NCI-H187 treated with DMSO at 0.1 percent for 48 hours (cell line): ENCODE measurements at places on chromosomes 11 and 22.

GRCh38 chr11:59678118-59678812 is 9.4 kb upstream of the PATL1 start:
- no peak for DNase-seq

GRCh38 chr11:17013548-17014320 is 480 bp downstream of the PLEKHA7 start:
- DNase-seq = no peak

DNA sequence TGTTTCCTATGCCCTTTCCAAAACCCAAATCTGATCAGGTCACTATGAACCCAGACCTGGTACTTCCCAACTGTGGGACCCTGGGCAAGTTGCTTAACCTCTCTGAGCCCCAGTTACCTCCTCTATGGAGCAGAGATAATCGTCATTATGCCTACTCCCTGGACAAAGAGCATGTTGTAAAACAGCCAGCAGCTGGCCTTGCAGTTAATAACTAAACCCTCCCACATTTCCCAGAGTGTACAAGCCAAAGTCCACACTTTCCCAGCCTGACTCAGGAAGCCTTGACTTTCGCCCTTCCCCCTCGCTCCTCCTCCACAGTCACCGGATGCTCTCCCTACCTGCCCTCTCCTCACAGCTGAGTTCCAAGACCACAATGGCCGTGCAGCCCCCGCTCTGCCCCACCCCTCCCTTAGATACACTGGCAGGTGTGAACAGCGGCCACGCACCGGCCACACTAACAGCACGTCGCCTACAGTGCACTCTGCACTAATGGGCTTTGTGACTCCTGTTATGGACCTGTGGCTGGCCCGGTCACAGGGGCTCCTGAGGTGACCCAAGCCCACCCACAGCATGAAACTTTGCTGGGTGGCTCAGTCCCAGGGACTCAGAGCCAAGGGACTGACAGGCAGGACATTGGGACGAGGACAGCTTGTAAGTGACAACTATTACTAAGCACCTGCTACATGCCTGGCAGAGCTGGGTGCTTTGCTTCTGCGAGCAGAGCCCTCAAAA is 15.6 kb upstream of the MFNG start:
- no peak for DNase-seq

- no peak for DNase-seq
These were observed 79.4 kb upstream of the ARHGAP20 start for GRCh38 chr11:110791621-110792020.

DNA sequence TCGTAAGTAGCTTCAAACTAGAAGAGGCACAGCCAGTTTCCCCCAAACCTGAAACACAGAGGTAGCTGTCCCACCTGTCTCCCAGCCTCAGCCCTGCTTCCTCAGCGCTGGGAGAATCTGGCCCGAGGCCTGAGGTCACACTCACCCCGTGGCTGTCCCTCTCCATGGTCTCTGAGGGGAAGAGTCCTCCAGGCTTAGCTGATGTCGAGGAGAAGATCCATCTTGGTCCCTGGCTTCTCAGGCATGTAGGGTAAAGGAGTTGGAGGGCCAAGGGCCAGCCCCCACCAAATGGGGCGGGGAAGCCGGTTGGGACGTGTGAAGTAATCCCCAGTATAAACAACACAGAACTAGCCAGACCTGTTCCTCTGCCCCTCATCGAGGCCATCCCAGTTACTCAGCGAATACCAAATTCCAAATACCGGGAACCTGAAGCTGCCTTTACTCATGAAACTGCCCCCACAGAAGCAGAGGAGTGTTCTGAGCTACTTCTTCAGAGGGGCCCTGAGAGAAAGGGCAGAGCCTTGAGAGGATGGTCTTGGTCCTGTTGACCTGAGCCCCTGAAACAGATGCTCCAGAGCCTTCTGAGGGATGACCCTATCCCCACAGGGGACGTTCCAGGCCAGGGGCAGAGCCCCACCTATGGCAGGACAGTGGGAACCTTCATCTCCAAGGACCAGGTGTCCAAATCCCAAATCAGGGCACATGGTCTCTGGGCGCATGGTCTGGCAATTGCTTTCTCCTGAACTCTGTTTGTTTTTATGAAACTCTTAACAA is at the start of gene TMPRSS13:
TMPRSS13 (minus strand) TSS at position 261 of the 774 bp plus-strand sequence; CDS start at position 166, 95 bp downstream.
- DNase-seq = no peak

DNA sequence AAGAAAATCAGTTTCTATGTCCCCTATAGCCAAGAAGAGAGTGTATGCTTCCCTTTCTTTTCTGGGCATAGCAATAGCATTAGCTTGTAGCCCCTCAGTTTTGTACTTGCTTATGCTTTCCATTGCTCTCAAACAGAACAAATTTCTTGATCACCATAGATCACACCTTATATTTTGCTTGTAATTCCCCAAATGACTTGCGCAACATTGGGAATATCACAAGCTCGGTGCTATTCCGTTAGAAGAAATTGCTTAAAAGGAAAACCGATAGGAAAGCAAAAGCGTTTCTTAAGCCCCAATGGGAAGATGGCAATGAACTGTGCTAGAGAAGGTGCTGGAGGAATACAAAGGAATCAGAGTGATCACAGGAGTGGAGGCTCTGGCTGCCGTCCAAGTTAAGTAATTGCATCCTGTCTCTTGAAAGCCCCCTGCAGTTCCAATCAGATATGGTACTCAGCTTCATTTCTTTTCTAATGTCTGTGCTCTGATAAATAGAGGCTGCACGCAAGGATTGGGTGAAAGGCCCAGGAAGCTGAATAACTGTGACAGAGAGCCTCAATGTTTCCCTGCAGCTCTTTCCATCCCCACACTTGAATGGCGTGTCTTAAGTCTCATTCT is 182.1 kb upstream of the KIRREL3 start:
- DNase-seq = peak; percentile 60

GRCh38 chr11:61115498-61116224 is 13.4 kb downstream of the CD5 start:
- DNase-seq = no peak

- DNase-seq = no peak
These were observed 156.2 kb downstream of the BRD1 start for GRCh38 chr22:49671331-49672013.

DNA sequence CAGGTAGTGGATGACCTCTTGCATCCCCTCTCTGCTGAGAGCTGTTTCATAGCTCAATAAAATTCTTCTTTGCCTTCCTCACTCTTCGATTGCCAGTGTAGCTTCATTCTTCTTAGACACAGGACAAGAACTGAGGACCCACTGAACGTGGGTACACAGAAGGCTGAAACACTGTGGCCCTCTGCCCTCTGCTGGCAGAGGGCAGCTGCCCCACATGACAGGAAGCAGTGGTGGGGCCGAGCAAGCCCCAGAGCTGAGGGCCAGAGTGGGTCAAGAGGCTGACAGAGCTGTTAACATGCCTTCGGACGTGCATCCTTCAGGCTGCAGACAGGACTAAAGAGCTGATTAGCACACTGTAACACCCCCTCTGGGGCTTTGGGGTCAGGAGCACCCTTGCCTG is 15.6 kb downstream of the SMC1B start:
- DNase-seq = no peak
